ENCODE measurements at places on chromosomes 5 and 9.

- DNase-seq = no peak
Measured at GRCh38 chr5:177447611-177448243, 1.1 kb downstream of the PRR7 start.

GRCh38 chr5:136213919-136214493 lies 21.0 kb upstream of the SMIM32 start:
- DNase-seq = no peak

DNA sequence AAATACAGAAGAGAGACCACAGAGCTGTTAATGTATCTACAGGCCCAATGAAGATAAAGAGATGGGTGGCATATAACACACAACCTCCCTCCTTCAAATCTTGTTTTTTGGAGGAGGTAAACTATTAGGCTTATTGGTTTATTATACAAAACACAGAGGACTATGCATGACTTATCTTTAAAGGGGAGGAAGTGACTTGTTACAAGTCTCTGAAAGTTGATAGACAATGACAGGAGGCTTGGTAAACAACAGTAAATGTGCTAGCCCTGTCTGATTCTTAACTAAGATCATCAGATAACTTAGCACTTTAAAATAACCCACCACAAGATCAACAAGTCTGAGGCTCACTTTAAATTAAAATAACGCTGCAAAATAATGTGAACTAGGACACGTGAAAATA lies 219.0 kb downstream of the MLLT3 start:
- no peak for DNase-seq

GRCh38 chr9:37678789-37679273 lies 28.1 kb downstream of the FRMPD1 start:
- no peak for DNase-seq

DNA sequence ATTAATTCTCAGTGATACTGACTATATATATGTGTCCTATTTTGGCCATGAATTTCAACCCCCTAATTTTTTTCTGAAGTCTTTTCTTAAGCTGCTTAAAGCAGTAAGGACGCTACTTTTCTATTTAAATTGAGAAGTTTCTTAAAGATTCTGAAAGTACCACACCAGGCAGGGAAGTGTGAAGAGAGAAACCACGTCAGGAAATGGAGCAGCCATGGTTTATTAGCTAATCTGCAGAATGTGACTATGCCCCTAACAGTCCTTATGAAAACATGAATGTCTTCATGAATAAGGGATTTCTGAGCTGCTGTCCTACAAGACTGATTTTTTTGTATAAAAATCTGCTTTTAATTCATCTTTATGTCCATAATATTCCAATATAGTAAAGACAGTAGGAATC lies 1724.3 kb upstream of the C9orf72 start:
- DNase-seq = no peak

DNA sequence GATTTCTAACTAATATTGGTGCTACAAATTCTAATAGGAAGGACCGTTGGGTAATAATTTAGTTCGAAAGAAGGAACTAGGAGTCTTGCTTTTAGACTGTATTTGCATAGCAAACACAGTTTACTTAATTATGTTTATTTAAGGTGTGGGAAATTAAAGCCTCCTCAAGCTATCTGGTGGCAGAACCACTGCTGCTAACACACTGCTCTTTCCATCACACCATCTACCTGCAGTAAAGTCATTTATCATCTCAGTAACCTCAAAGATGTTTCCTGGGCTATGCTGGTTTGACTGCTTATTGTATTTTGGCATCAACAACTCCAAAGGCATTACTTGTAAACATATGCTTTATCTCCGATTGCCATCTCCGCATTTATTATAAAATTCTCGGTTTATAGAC lies 114.3 kb downstream of the DEPDC1B start:
- no peak for DNase-seq

GRCh38 chr5:131279204-131279603 lies 15.4 kb downstream of the CDC42SE2 start:
- no peak for DNase-seq

DNA sequence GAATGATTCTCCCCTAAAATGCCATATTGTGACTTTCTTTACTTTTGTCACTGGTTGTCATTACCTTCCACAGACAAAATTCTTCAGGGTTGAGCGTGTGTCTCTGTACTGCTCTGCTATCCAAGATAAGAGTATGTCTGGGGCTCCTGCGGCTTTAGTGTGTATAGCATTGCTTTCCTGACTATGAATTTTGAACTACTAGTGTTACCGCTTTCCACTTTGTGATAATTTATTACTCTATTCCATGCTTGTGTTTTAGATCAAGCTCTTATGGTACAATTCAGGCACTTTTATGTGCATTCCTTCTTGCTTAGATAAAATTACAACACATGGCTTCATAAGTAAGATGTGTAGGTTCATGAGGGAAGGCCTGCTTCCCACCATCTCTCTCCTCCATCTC lies 51.5 kb upstream of the MEF2C start:
- no peak for DNase-seq
